Fibroblast of skin of right biceps (primary cell): ENCODE measurements at places on chromosomes 5 and 9.

DNA sequence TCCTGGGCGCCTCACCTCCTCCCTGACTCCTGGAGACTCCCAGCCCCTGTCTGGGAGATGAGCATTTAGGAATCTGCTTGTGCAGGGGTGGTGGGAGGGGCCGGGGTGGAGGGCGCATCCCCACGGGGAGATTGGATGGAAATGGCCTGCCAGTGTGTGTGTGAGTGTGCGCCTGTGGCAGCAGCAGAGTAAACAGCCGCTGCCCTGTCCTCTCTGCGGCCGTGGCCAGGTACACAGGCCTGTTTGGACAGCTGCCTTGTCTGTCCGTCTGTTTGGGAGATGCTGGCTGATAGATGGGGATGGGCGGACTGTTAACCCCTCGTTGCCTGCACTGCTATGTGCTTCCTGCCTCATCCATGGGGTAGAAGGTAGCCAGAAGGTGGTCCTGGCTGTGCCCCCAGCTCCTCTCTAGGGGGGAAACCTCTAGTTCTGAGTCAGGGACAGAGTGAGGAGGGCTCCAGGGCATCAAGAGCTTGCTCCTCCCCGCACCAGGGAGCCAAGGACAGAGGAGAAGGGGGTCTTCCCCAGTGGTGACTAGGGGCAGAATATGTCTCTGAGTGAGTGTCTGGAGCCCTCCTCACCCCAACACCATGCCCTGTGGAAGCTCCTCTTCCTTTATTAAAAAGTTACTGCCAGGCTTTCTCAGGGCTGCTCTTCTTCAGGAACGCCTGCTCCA, 60.1 kb downstream of the LMX1B start:
- no peak for DNase-seq

GRCh38 chr5:72265032-72265877, 54.8 kb downstream of the MRPS27 start:
- DNase-seq = no peak

DNA sequence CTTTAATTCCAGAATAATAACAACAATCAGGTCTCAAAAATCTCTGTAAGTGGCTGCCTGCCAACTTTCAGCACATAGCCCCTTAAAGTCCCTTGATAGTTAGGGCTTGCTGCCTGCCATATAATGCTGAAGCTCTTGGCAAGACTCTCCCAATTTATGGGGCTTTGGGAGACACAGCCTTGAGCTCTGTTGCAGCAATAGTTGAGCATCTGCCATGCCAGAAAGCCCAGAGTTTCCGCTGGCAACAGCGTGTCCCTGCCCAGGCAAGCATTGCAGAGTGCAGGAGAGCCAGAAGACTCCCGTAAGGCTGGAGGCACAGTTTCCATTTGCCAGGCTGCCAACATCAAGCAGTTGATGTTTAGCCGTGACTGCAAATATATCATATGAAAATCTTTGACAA, 678.5 kb upstream of the NUDT12 start:
- DNase-seq = peak; percentile 15

DNA sequence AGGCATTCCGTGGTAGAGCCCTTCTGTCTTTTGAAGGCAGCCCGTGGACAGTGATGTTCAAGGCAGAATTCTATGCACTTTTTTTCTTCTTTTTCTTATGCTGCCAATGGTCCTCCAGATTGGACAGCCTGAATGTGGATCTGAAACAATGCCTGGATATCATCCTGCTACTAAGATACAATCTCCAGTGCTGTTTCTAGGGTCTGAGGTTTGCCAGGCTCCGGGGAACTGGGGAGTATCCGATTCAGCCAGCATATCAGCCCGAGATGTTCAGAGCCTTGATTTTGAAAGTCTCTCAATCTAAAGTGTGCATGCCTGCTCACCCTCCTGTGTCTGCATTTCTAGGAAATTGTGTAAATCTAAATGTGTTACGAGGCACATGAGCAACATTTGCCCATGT, 103.8 kb upstream of the WWC1 start:
- DNase-seq = no peak

- no peak for DNase-seq
Observed at GRCh38 chr9:28539434-28540070, 966.3 kb upstream of the C9orf72 start.
